ENCODE measurements at places on chromosomes 7 and 10.

DNA sequence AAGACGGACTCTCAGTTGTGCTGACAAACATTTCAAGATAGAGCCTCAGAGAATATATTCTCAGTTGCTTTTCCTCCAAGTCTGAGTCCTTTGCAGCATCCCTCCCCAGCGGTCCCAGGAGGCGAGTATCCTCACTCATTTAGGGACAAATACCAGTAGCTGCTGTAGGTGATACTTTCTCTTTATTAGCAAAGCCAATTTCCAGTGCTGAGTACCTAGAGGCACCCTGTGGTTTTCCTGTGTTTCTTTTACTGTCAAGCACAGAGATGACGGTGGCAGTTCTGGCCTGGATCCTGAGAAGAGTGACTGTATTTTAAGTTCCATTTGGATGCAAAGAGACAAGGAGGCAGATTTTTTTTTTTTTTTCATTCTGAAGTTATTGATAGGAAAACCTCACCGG lies 1058.4 kb downstream of the SORCS3 start:
- no peak for DNase-seq

GRCh38 chr7:107076781-107077698 lies 32.5 kb downstream of the PRKAR2B start:
- DNase-seq = no peak

GRCh38 chr7:158357106-158357897 lies 230.3 kb downstream of the PTPRN2 start:
- no peak for DNase-seq

- DNase-seq = no peak
These were observed 158.1 kb downstream of the BTAF1 start for GRCh38 chr10:92081641-92082040.
